Activated T-helper 1 cell treated with anti-CD3 and anti-CD28 coated beads, Interleukin-12 subunit alpha, Interleukin-12 subunit beta, Interleukin-2, Interleukin-4 antibody, amounts not matched to agents 30 ng/mL and 10 ng/mL and 1 ng/mL, durations not matched to agents 14 hours and 24 hours and 36 hours (primary cell): ENCODE measurements at places on chromosomes 4 and X.

- DNase-seq: no peak
These were observed 59.5 kb upstream of the FGF13 start for GRCh38 chrX:138771047-138771446.

- DNase-seq: no peak
These were observed 139.1 kb upstream of the PAQR3 start for GRCh38 chr4:79078339-79078738.

DNA sequence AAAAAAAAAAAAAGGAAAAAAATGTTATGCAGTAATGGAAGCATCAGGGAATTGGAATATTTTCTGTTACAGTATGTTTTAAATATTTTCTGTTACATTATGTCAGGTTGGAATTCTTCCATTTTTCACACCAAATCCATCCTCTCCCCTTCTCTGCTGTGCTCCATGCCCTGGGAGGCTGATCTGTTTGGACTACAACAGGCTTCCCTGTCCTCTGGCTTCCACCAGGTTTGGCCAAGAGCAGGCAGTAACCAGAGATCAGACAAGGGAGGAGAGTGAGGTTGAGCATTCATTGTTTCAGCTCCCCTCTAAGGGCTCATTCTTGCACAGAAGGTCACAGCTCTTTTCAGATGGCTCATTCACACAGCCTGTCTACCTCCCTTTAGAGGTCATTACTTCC is 11.7 kb upstream of the TMEM184C start:
- no peak for DNase-seq

GRCh38 chr4:163195247-163195765 is 28.6 kb upstream of the NAF1 start:
- DNase-seq: no peak

GRCh38 chr4:141002323-141002805 is 130.9 kb downstream of the RNF150 start:
- DNase-seq: no peak

GRCh38 chr4:17236686-17237085 is 275.2 kb downstream of the QDPR start:
- DNase-seq: no peak

- no peak for DNase-seq
These were observed 143.9 kb downstream of the SHOX start for GRCh38 chrX:774536-774935.
